ENCODE measurements at places on chromosomes 6 and 20. TPM values are rescaled to one million over a fixed set of nuclear protein-coding genes. Genes with fewer than 3 reads are reported as not detected.

DNA sequence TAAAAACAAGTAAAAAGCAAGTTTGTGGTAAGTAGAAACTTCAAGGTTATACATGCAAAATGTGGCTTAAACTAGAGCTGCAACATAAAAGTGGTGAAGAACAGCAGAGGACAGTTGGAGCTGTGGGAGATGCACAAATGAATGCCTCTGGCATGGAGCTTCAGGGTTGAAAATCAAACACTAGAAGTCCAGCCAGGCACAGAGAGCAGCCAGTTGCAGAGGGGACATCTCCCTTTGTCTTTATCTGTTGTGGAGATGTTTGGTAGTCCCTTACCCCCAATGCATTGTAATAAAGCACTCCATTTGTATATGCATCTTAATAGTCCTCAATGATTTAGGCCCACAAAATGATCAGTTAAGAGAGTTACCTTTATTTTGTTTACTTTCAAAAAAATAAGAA is 73.1 kb upstream of the C20orf144 start:
- H3K4me1 ChIP-seq, result no peaks in the 10 kb centered on the region
- no peak overlapping the region for H3K27ac ChIP-seq
- no peak overlapping the region for H3K4me3 ChIP-seq
- no peak for DNase-seq
- no peaks in the 10 kb centered on the region for H3K27me3 ChIP-seq

GRCh38 chr6:13480631-13481501 is 6.5 kb downstream of the GFOD1 start:
- no peak overlapping the region for H3K27ac ChIP-seq
- H3K4me3 ChIP-seq, result no peak overlapping the region
- H3K27me3 ChIP-seq, result no peaks in the 10 kb centered on the region

DNA sequence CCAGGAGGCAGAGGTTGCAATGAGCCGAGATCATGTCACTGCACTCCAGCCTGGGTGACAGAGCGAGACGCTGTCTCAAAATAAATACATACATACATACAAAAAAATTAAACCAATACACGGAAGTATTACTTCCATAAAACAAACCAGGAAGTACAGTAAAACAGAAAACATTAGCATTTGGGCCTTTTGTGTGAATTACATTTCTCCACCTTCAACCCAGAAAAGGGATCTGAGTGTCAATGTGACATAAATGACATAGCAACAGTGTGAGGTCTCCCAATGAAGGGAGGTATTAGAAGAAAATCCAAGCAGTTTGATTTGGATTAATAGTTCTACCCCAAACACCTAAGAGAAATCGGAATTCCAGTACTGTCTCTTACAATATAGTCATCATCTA is 10.1 kb downstream of the CSNK2A1 start:
- H3K27me3 ChIP-seq, result no peaks in the 10 kb centered on the region
- no peaks in the 10 kb centered on the region for H3K36me3 ChIP-seq
- H3K27ac ChIP-seq, result no peak overlapping the region
- DNase-seq, result no peak
- H3K4me1 ChIP-seq, result peaks cover 70% of the 10 kb centered on the region
- no peak overlapping the region for H3K4me3 ChIP-seq

DNA sequence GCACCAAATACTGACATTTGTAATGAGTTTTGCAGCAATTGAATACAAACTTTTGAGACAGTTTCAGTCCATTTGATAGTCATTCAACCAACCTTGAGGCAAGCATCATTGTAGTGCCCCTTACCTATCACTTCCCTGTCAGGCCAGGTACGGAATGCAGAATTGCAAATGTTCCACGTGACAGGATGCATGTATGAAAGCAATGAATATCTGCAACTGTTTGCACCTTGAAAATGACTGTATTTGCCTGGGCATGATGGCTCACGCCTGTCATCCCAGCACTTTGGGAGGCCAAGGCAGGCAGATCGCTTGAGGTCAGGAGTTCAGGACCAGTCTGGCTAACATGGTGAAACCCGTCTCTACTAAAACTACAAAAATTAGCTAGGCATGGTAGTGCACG is 146.0 kb upstream of the SCGN start:
- H3K27ac ChIP-seq, result no peak overlapping the region
- H3K27me3 ChIP-seq, result no peaks in the 10 kb centered on the region
- peaks cover 7% of the 10 kb centered on the region for H3K4me1 ChIP-seq

DNA sequence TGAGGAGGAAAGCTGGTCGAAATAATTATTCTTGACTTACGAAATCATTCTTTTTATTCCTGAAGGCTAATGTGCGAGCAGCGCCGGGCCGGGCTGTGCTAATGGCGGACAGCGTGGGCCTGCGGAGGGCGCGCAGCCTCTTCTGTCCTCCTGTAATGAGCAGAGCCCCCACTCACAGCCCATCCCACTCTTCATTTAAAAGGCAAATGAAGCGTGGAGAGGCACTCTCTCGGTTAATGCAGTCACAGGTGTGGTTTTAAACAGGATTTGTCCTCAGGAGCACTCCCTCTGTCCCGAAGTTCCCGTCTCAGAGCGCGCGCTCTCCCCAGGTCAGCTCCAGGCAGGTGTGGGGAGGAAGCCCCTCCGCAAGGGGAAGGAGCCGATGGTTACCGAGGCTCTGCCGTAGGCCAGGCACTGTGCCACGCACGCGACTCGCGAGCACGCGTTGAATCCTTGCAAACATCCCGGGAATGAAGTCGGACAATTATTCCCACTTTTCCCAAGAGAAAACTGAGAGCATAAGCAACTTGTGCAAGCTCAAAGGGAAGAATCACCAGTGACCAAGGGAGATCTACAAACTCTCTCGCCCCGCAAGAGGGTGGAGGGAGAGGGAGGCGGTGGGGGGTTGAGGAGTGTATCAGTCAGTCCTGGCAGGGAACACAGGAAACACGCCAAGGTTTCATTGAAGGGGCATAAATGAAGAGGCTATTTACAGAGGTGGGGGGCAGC is 35.5 kb upstream of the ZFAND3 start:
- no peak overlapping the region for H3K4me3 ChIP-seq
- H3K27ac ChIP-seq, result no peak overlapping the region

DNA sequence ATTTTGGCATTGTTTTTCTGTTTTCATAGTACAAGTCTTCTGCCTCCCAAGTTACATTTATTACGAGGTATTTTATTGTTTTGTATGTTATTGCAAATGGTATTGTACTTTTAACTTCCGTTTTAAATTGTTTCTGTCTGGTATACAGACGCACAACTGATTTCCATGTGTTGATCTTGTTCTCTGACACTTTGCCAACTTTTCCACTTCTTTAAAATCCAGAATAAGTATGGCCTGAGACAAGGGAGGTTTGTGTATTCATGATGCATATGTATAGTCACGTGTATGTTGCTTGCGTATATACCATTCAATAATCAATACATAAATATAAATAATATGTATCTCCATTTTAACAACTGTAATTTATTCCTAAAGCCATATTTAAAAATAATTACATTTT is 41.2 kb downstream of the THBS2 start:
- H3K27ac ChIP-seq, result no peak overlapping the region
- no peaks in the 10 kb centered on the region for H3K36me3 ChIP-seq
- no peaks in the 10 kb centered on the region for H3K27me3 ChIP-seq
- DNase-seq, result no peak
- H3K4me3 ChIP-seq, result no peak overlapping the region

DNA sequence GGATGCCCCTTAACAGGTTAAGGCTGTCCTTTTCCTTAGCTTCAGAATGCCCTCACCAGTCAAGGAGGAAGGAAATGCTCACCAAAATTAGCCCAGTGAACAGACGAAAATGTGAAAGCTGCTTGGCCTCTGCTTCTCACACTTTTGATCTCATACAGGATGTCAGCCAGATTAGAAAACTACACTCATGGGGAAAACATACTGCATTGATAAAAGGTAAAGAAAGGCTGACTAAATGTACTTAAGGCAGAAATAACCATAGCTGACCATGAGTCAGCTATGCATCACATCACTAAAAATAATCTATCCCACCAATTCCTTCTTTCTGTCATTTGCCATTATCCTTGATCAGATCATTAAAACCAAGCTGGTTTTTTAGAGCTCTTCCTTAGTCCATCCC is 198.4 kb upstream of the TENT5A start:
- H3K27me3 ChIP-seq, result no peaks in the 10 kb centered on the region
- H3K4me3 ChIP-seq, result no peak overlapping the region
- no peaks in the 10 kb centered on the region for H3K4me1 ChIP-seq
- H3K27ac ChIP-seq, result no peak overlapping the region
- no peaks in the 10 kb centered on the region for H3K36me3 ChIP-seq

DNA sequence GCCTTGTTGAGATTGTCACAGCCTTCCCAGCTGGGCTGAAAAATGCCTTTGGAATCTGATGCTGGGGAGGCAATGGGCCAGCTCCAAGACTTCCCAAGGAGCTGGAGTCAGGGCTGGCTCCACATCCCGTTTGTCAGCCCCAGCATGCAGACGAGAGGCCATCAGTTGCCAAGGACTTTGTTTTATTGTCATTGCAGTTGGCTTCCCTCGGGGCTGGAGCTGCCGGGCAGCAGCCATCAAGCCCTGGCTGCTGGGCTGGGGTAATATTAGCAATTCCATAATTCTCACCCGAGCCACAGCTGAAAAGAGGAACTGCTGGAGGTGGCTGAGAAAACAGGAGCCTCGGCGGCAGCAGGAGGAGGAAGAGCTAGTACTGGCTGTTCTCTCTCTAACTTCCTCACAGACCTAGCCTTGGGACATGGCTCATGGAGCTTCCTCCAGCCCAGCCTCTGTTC is 182.5 kb downstream of the CDC5L start:
- no peaks in the 10 kb centered on the region for H3K27me3 ChIP-seq
- no peak overlapping the region for H3K27ac ChIP-seq
- no peaks in the 10 kb centered on the region for H3K36me3 ChIP-seq
- no peak for DNase-seq
- no peak overlapping the region for H3K4me3 ChIP-seq

DNA sequence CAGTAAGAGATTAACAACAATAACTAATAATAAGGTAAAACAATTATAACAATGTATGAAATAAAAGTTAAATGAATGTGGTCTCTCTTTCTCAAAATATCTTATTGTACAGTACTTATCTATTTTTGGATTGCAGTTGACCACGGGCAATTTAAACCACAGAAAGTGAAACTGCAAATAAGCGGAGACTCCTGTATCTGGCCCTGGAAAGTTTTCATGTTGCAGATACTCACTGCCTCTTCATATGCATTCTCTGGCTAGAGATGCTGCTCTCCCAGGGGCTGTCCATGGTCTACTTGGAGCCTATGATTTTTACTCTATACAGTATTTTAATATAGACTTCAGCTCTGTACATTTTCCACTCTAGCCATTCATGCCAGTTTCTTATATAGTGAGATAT is 230.8 kb downstream of the FUT9 start:
- no peaks in the 10 kb centered on the region for H3K27me3 ChIP-seq
- no peak for DNase-seq
- H3K27ac ChIP-seq, result no peak overlapping the region
- H3K36me3 ChIP-seq, result no peaks in the 10 kb centered on the region

- H3K36me3 ChIP-seq, result no peaks in the 10 kb centered on the region
- no peak overlapping the region for H3K27ac ChIP-seq
- no peaks in the 10 kb centered on the region for H3K4me1 ChIP-seq
- H3K4me3 ChIP-seq, result no peak overlapping the region
- no peaks in the 10 kb centered on the region for H3K27me3 ChIP-seq
Observed at GRCh38 chr20:21781446-21782075, 76.1 kb downstream of the PAX1 start.

GRCh38 chr20:22312744-22313346 is 271.5 kb downstream of the FOXA2 start:
- H3K27ac ChIP-seq, result no peak overlapping the region
- H3K4me1 ChIP-seq, result no peaks in the 10 kb centered on the region
- no peaks in the 10 kb centered on the region for H3K27me3 ChIP-seq
- H3K36me3 ChIP-seq, result no peaks in the 10 kb centered on the region
- DNase-seq, result peak; percentile 33

DNA sequence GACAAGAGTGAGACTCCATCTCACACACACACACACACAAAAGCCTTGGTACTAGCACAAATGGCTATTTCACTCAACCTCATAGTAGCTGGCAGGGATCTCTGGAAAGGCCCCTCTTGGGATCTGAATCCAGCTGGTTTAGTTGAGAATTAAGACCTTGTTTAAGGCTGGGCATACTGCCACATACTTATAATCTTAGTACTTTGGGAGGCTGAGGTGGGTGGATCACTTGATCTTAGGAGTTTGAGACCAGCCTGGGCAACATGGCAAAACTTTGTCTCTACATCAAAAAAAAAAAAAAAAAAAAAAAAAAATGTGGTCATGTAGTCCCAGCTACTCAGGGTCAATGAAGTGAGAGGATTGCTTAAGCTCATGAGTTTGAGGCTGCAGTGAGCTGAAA is 628.3 kb downstream of the MMUT start:
- no peaks in the 10 kb centered on the region for H3K36me3 ChIP-seq
- no peaks in the 10 kb centered on the region for H3K27me3 ChIP-seq
- no peak overlapping the region for H3K27ac ChIP-seq
- H3K4me3 ChIP-seq, result no peak overlapping the region

GRCh38 chr6:132725471-132725870 is 11.6 kb upstream of the VNN1 start:
- H3K27ac ChIP-seq, result no peak overlapping the region
- no peaks in the 10 kb centered on the region for H3K4me1 ChIP-seq
- H3K4me3 ChIP-seq, result no peak overlapping the region
- H3K36me3 ChIP-seq, result no peaks in the 10 kb centered on the region
- no peak for DNase-seq

GRCh38 chr6:170503414-170503761 is 49.7 kb downstream of the PSMB1 start:
- no peaks in the 10 kb centered on the region for H3K4me1 ChIP-seq
- no peaks in the 10 kb centered on the region for H3K27me3 ChIP-seq
- no peak for DNase-seq
- H3K36me3 ChIP-seq, result no peaks in the 10 kb centered on the region

DNA sequence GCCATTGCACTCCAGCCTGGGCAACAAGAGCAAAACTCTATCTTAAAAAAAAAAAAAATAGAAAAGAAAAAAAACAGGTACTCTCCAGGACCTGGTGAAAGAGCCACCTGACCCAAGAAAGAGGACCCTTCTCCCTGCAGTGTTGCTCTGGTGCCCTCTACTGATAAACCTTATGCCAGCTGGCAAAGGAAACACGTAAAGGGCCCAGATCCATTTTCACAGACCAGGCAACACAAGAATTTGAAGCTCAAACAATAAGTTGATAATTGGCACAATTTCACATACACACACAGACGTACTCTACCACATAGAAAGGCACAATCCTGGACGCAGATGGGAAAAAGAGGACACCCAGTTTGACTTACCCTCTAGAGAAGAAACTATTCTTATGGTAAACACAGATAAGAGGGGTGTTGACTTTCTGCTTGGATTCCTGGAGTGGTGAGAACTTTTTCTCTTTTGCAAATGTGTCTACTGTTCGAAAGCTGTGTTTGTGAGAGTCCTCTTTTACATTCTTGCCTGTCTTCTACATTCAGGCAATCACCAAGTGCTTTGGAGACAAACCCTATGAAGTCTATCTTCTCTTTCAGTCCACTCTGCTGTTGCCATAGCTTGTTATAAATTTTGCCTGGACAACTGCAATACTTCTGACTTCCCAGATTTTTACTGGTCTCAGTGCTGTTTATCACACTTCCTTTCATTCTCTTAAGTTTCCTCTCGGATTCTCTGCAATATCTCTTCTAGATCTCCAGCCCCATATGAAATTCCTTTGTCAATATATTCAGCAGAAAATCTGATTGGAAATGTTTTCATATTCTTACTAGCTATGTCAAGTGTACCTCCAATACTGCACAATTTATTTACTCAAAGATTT is 6.4 kb upstream of the SNRPB start:
- no peak overlapping the region for H3K27ac ChIP-seq
- DNase-seq, result no peak
- no peaks in the 10 kb centered on the region for H3K36me3 ChIP-seq
- no peaks in the 10 kb centered on the region for H3K27me3 ChIP-seq
- no peaks in the 10 kb centered on the region for H3K4me1 ChIP-seq

SFTA2 gene
- total RNA-seq, result 5.2 TPM

PPIL6 gene
- total RNA-seq, result not detected

CYP24A1 gene
- total RNA-seq, result not detected

KHDC1L gene
- not detected for total RNA-seq
